ENCODE measurements at places on chromosomes 12 and 14. TPM values are rescaled to one million over a fixed set of nuclear protein-coding genes. Genes with fewer than 3 reads are reported as not detected.

BMAL2 gene
- total RNA-seq = 28.8 TPM

DNA sequence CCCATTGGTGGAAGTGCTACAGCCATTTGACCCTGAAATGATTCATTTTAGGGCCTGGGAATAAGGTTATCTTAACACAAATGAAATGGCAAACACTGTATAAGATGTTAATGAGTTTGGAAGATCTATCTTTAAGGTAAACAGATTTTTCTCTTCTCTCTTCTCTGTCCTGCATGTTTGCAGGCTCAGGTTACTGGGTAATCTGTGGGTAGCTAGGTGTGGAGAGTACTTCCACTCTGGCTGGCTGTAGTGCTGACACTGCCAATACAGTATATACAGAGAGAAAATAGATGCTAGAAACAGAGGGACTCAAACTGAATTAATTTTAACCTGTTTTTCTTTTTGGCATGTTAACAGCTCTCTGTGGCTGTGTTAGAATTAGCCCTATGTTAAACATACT, 84.6 kb downstream of the SLC38A6 start:
- H3K27me3 ChIP-seq = no peaks in the 10 kb centered on the region
- peaks cover 10% of the 10 kb centered on the region for H3K36me3 ChIP-seq
- no peak overlapping the region for H3K27ac ChIP-seq
- no peak for DNase-seq
- no peak overlapping the region for H3K4me3 ChIP-seq

ZDHHC22 gene
- total RNA-seq = 0.13 TPM

- no peak overlapping the region for H3K4me3 ChIP-seq
- H3K27me3 ChIP-seq = peaks cover 31% of the 10 kb centered on the region
- no peak overlapping the region for H3K27ac ChIP-seq
- H3K36me3 ChIP-seq = peaks cover 1% of the 10 kb centered on the region
- H3K4me1 ChIP-seq = peaks cover 18% of the 10 kb centered on the region
Measured at GRCh38 chr12:130592641-130593040, 123.5 kb downstream of the RIMBP2 start.

DNA sequence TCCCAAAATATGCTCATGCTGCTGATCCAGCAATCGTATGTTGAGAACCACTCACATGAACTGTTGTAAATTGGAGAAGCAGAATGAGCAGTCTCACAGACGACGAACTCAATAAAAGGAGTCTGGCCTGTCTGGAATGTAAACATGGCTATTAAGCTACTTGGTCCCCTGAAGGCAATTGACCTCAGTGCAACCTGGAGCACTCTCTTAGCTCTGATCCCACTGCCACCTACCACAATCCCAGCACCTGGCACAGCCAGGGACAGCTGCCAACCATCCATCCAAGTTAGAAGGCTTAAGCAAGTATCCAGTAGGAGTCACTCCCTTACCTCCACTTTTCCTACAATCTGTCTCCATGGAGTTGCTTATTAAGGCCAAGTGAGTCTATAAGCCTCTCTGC, 406.9 kb upstream of the CLEC14A start:
- H3K27me3 ChIP-seq = peaks cover 43% of the 10 kb centered on the region
- H3K27ac ChIP-seq = peak overlapping the region; percentile 67
- H3K4me3 ChIP-seq = no peak overlapping the region
- H3K4me1 ChIP-seq = peaks cover 33% of the 10 kb centered on the region

DNA sequence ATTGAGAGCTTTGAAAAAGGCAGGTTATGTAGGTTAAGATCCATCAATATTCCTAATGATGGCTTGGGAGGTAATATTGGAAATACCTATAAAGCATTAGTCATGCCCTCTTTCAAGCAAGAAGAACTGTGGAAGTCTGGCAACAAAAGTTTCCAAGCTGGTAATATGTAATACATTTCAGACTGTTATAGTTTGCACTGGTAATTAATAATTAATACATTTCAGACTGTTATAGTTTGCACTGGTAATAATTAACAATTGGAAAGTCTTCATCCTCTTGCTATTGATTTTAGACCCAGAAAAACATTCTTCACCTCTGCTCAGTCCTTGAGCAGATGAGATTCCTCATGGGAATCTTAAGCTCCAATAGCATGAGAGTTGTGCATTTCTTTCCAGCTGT, 29.0 kb upstream of the WDR89 start:
- DNase-seq = no peak
- H3K4me3 ChIP-seq = no peak overlapping the region
- H3K4me1 ChIP-seq = peaks cover 10% of the 10 kb centered on the region
- no peaks in the 10 kb centered on the region for H3K36me3 ChIP-seq
- H3K27ac ChIP-seq = no peak overlapping the region
- no peaks in the 10 kb centered on the region for H3K27me3 ChIP-seq

HCAR2 gene
- total RNA-seq = 0.67 TPM

PTCSC3 gene
- total RNA-seq = not detected

DNA sequence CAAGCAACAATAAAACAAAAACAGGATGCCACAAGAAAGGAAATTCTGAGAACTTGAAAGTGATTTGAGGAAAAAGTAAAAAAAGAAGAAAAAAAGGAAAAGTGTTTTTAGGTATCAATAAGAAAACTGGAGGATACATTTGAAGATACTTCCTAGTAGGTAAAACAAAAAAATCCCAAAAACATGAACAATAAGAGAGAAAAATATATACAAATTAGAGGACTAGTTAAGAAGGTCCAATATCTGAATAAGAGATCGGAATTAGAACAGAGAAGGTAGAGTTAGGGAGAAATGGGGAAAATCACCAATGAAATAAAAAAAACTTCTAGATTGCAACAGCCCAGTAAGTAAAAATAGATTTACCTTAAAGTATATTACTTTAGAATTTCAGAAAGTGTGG, 8.8 kb downstream of the DEPDC4 start:
- no peak for DNase-seq
- peaks cover 3% of the 10 kb centered on the region for H3K36me3 ChIP-seq
- no peak overlapping the region for H3K4me3 ChIP-seq

GLI1 gene
- total RNA-seq = 0.91 TPM

MSRB3 gene
- 1.1 TPM for total RNA-seq

DNA sequence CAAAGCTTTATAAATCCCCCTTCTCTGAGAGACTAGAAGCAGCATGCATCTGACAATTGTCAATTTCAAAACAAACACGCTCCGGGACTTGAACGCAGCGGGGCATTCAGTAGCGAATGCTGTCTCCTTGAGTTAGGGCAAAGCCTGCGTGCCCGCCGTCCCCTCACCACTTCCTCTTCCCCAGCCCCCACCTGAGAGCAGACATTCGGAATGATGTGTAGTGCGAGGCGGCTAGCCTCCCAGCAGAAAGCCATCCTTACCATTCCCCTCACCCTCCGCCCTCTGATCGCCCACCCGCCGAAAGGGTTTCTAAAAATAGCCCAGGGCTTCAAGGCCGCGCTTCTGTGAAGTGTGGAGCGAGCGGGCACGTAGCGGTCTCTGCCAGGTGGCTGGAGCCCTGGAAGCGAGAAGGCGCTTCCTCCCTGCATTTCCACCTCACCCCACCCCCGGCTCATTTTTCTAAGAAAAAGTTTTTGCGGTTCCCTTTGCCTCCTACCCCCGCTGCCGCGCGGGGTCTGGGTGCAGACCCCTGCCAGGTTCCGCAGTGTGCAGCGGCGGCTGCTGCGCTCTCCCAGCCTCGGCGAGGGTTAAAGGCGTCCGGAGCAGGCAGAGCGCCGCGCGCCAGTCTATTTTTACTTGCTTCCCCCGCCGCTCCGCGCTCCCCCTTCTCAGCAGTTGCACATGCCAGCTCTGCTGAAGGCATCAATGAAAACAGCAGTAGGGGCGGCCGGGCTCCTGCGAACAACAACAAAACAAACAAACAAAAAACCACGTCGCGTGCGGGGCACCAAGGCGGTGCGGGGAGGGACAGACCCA, 2.2 kb downstream of the PRMT8 start:
- no peaks in the 10 kb centered on the region for H3K36me3 ChIP-seq
- H3K27me3 ChIP-seq = peaks cover 87% of the 10 kb centered on the region
- peaks cover 7% of the 10 kb centered on the region for H3K4me1 ChIP-seq
- no peak overlapping the region for H3K27ac ChIP-seq
- H3K4me3 ChIP-seq = no peak overlapping the region
- DNase-seq = no peak

- DNase-seq = no peak
- peaks cover 14% of the 10 kb centered on the region for H3K4me1 ChIP-seq
- H3K4me3 ChIP-seq = no peak overlapping the region
- H3K27me3 ChIP-seq = peaks cover 30% of the 10 kb centered on the region
- H3K36me3 ChIP-seq = no peaks in the 10 kb centered on the region
- no peak overlapping the region for H3K27ac ChIP-seq
Measured at GRCh38 chr12:49952391-49953055, 2.0 kb downstream of the AQP2 start.

DNA sequence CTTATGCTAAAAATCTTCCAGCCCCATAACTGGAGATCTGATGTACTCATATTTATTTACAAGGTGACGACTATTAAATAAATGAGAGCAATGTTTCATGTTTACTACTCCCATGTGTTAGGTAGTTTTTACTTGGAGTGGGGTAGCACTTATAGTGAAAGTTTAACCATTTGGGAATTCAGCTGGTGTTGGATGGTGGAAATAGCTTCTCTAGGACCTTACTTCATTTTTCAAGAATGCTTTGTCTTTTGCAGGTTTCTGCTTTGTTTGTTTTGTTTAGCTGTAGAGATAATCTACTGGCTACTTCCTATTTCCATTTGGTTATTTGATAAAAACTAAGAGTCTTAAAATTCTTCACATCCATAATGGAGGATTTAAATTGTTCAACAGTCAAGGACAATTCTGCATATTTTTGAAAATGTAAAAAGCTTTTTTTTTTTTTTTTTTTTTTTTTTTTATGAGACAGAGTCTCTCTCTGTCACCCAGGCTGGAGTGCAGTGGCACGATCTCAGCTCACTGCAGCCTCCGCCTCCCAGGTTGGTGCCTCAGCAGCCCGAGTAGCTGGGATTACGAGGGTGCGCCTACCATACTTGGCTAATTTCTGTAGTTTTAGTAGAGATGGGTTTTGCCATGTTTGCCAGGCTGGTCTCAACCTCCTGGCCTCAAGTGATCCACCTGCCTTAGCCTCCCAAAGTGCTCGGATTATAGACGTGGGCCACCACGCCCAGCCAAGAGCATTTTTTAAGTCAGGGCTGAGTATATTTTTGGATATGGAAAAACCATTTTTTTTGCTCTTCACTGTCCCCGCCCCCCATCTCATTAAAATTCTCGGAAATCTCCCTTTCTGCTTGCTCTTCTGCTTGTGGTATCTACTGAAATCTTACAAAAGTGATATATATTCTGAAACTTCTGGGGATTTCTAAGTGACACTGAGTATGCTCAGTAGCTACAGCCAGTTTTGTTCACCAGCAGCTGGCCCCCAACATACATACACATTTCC, 1.4 kb upstream of the ABCD2 start:
- no peak overlapping the region for H3K4me3 ChIP-seq
- H3K4me1 ChIP-seq = peaks cover 4% of the 10 kb centered on the region
- peaks cover 3% of the 10 kb centered on the region for H3K27me3 ChIP-seq
- DNase-seq = no peak

Measured in progenitor cell of endocrine pancreas (in vitro differentiated cells).